ENCODE measurements at places on chromosomes 7 and 10.
A peak's percentile ranks its signal among the peaks of the same experiment; 100 is the strongest.

DNA sequence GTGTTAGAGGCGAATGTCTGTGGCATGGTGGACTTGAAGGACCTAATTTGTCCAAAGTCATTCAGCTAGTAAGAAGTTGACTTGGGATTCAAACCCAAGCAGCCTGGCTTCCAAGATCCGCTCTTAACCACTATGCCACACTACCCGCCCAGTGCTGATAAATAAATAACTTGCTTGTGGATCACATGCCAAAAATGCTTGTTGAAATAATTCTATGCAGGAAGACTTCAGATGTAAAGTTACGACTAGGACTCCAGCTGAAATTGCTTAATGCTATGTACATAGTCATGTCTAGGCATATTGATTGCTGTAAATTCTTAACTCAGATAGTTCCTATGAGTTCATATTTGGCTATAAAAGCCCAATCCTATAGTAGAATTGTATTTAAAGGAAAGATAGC is 76.0 kb downstream of the PLXDC2 start:
- H3K27ac ChIP-seq = no peak overlapping the region
- no peaks in the 10 kb centered on the region for H3K27me3 ChIP-seq
- no peak for DNase-seq
- H3K36me3 ChIP-seq = no peaks in the 10 kb centered on the region
- no peak overlapping the region for H3K4me3 ChIP-seq

- no peaks in the 10 kb centered on the region for H3K36me3 ChIP-seq
- no peak overlapping the region for H3K27ac ChIP-seq
- H3K4me3 ChIP-seq = no peak overlapping the region
- DNase-seq = no peak
These were observed 20.5 kb upstream of the PLPP4 start for GRCh38 chr10:120436439-120437112.

DNA sequence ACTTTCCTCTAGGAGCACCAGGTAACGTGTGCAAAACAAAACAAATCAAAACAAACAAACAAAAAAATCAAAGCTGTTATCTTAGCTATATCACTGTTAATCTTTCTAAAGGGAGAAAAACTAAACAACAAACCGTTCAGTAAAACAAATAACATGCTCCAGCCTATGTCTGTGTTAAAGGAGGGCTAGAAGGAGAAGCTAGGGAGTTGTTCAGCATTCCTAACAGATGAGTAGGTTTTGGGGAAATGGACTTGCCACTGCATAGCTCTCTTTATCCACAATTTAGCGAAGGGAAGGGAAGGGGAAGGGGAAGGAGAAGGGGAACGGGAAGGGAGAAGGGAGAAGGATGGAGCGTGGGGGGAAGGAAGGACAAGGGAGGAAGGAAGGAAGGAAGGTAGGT is 134.2 kb upstream of the AKR1E2 start:
- DNase-seq = no peak
- H3K27ac ChIP-seq = no peak overlapping the region
- no peaks in the 10 kb centered on the region for H3K36me3 ChIP-seq
- H3K27me3 ChIP-seq = peaks cover 13% of the 10 kb centered on the region
- no peak overlapping the region for H3K4me3 ChIP-seq

- H3K36me3 ChIP-seq = no peaks in the 10 kb centered on the region
These were observed 101.1 kb upstream of the ABCB5 start for GRCh38 chr7:20514364-20514763.

DNA sequence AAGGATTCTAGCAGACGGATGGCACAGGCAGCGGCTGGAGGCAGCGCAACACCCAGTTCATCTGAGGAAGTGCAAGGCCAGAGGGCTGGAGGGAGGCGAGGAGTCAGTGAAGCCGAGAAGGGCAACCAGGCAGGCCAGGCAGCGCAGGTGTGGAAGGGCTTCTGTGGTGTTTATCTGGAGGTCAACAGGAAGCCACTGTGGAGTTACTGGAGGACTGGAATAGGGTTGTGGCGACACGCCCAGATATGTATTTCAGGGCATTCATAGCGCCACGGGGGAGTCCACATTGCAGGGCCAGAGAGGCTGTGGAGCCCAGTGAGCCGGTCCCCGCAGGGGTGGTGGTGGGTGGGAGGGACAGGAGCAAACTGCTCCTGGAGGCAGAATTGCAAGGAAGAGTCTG is 150.6 kb downstream of the CDH23 start:
- no peak overlapping the region for H3K27ac ChIP-seq
- H3K36me3 ChIP-seq = no peaks in the 10 kb centered on the region
- no peak overlapping the region for H3K4me3 ChIP-seq
- DNase-seq = no peak
- no peaks in the 10 kb centered on the region for H3K4me1 ChIP-seq
- no peaks in the 10 kb centered on the region for H3K27me3 ChIP-seq

DNA sequence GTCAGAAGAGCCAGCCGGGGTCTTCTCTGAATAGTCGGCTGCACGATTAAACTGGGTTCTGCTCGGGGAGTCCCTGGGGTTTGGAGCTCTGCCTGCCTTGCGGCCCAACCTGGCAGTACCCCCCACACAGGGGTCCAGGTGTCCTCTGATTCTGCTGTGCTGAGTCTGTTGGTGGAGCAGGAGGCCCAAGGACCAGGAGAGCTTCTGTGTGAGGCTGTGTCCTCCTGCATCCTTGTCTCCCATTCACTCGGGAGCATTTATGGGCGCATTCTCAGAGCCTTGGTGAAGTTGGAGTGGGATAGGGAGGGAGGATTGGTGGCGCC is 14.2 kb downstream of the INPP5A start:
- H3K4me3 ChIP-seq = peak overlapping the region; percentile 43
- no peak for DNase-seq
- no peaks in the 10 kb centered on the region for H3K36me3 ChIP-seq
- H3K27me3 ChIP-seq = no peaks in the 10 kb centered on the region

GRCh38 chr7:46349490-46349889 is 428.4 kb upstream of the IGFBP3 start:
- no peaks in the 10 kb centered on the region for H3K36me3 ChIP-seq
- no peaks in the 10 kb centered on the region for H3K4me1 ChIP-seq
- H3K27me3 ChIP-seq = peaks cover 4% of the 10 kb centered on the region
- H3K4me3 ChIP-seq = no peak overlapping the region

DNA sequence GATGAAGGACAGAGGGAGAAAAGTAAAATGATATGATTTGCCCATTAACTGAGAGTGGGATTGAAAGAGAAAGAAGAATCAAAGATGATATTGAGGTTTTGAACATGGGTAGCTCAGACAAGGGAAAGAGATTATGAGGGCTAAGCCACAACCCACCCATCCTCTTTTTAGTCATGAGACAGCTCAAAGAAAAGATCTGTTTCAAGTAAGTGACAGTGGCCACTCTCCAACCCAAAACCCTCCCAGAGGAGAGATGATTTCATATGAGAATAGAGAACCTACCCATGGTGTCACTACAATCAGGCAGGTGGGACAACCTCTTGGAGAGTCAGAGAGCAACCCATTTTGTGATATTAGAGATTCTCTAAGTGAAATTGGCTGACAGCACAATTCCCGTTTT is 32.2 kb downstream of the PLXNA4 start:
- peaks cover 3% of the 10 kb centered on the region for H3K4me1 ChIP-seq
- no peak overlapping the region for H3K27ac ChIP-seq
- no peaks in the 10 kb centered on the region for H3K36me3 ChIP-seq
- no peaks in the 10 kb centered on the region for H3K27me3 ChIP-seq

GRCh38 chr7:113561446-113561845 is 357.4 kb downstream of the PPP1R3A start:
- H3K36me3 ChIP-seq = no peaks in the 10 kb centered on the region
- no peaks in the 10 kb centered on the region for H3K4me1 ChIP-seq
- DNase-seq = no peak
- no peaks in the 10 kb centered on the region for H3K27me3 ChIP-seq
- no peak overlapping the region for H3K27ac ChIP-seq

GRCh38 chr10:99595770-99596465 is 24.3 kb downstream of the SLC25A28 start:
- H3K27me3 ChIP-seq = no peaks in the 10 kb centered on the region
- H3K27ac ChIP-seq = no peak overlapping the region
- no peak for DNase-seq
- no peaks in the 10 kb centered on the region for H3K36me3 ChIP-seq

DNA sequence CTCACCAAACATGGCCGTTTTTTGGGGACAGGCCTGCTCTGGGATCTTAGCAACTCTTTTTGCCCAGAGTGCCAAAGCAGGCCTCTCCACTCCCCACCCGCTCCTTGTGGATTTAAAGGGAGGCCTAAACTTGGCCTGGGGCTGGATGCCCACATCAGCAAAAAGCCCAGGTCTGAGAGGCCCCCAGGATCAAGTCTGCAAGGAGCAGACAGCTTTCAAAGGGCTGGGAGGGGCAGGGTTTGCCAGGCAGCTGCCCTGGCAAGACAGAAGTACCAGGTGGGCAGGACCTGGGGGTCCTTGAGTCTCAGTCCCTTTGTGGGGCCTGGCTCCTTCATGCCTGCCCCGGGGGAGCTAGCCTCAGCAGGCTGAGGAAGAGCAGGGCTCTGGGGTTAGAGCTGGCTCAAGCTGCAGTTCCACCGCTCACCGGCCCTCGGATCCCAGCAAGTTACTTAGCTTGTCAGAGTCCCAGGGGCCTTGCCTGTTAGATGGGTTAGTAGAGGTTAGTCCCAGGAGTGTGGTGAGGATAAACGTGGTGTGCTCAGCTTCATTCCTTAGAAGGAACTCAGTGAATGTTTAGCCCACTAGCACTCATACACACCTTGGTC is 56.2 kb downstream of the ARHGAP22 start:
- H3K27ac ChIP-seq = no peak overlapping the region
- no peaks in the 10 kb centered on the region for H3K4me1 ChIP-seq
- no peaks in the 10 kb centered on the region for H3K36me3 ChIP-seq
- no peak for DNase-seq
- H3K4me3 ChIP-seq = no peak overlapping the region

DNA sequence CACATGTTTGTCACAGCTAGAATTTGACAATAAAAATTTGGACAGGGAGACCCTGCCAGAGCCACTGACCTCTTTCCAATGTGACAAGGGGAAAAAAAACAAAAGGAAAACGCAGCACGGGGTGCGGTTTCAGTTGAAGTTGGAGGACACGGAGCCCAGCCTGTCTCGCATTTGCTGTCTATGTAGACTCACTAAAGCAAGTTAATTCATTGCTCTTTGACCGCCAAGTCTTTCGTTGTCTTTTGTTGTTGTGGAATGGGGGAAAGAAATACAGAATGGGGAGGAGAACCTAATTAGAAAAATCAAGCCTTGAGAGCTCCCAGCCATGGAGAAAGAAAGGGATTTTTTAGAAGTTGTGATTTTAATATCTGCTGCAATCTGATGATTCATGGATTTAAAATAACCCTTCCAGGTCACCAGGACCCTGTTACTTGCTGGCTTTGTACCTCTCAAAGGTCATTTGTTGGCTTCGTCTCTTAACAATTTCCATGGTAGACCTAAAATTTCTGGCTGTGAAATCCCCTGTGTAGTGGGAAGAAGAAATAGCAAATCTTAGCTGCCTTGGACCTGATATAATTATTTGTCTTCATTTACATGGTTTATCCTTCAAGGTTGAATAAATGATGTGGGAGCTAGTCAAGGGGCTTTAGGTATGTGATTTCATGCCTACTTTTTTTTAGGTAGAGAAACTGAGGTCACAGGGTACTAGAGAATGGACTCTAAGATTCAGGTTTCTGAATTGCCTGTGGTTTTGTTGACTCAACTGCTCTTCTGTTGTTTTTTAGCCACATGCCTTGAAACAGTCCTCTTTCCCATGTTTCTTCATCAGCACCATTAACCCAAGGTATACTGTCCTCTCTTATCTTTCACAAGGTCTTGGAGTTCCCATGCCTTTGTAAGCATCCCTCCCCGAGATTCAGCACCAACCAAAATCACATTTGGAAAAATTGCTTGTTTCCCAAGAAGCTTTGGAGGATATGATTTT is 78.7 kb downstream of the TCF7L2 start:
- peaks cover 6% of the 10 kb centered on the region for H3K4me1 ChIP-seq
- H3K36me3 ChIP-seq = peaks cover 4% of the 10 kb centered on the region
- H3K27me3 ChIP-seq = peaks cover 23% of the 10 kb centered on the region

DNA sequence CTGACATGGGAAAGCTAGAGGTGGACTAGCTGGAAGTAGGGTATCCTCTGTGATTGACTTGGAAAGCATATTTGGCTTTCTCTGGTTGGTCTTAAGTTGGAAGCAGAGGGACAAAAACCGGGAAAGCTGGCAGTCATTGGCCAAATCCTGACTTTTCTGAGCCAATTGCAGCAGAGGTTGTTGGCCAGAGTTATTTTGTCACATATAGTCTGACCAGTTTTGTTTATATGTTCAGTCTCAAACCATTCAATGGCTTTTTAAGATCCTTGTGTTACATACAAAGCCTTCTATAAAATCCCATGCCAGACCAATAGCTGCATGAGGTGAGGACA is 6.3 kb downstream of the CFAP69 start:
- DNase-seq = no peak
- no peak overlapping the region for H3K4me3 ChIP-seq
- H3K27ac ChIP-seq = no peak overlapping the region
- peaks cover 1% of the 10 kb centered on the region for H3K4me1 ChIP-seq

- H3K27ac ChIP-seq = no peak overlapping the region
- DNase-seq = peak; percentile 45
- H3K4me1 ChIP-seq = peaks cover 40% of the 10 kb centered on the region
- peaks cover 65% of the 10 kb centered on the region for H3K27me3 ChIP-seq
- H3K4me3 ChIP-seq = peak overlapping the region; percentile 76
- no peaks in the 10 kb centered on the region for H3K36me3 ChIP-seq
These were observed 3.9 kb upstream of the GATA3 start for GRCh38 chr10:8050556-8051108.

DNA sequence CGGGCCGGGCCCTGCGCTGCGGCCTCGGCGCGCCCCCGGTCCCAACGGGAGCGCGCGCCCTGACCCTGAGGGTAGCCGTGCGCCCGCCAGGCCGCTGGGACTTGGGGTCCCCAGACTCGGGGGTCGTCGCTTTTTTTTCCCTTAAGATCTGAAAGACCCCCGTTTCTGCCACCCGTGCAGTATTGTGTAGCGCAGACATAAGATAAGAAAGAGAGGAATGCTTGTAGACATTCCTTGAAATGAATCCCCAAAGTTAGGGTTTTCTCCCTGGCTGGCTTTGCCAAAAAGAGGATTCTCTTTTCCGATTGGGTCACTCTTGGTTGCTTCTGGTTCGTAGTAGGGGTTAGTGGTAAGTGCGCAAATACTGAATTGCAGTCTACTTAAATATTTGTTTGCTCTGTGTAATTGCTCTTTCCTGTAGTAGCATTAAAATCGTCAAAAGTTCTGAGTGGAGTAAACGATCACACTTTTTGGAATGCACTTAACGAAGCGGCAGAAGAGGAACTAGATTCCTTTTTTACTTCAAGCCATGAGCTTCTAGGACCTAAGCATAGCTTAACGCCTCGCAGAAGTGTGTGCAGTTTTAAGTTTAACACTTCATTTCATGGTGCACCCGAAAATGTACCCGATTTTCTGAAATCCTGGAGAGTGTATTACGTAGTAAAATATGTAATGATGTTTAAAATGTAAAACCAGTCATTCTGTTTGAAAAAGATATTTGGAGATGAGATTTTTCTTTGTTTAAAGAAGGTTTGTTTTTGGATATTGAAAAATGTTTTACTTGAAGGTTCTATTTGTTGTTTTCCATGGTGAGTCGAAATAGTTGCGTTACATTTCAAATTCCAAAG is 1.3 kb downstream of the CUL1 start:
- peaks cover 20% of the 10 kb centered on the region for H3K36me3 ChIP-seq
- no peak for DNase-seq

Measured in activated naive CD8-positive, alpha-beta T cell treated with anti-CD3 and anti-CD28 coated beads for 36 hours (primary cell).